ENCODE measurements at places on chromosomes 3 and 15.
A peak's percentile ranks its signal among the peaks of the same experiment; 100 is the strongest.

- peak; percentile 63 for DNase-seq
Observed at GRCh38 chr15:68256675-68257450, 20.7 kb upstream of the FEM1B start.

GRCh38 chr15:51971032-51971374 is 575 bp downstream of the LEO1 start:
- no peak for DNase-seq

DNA sequence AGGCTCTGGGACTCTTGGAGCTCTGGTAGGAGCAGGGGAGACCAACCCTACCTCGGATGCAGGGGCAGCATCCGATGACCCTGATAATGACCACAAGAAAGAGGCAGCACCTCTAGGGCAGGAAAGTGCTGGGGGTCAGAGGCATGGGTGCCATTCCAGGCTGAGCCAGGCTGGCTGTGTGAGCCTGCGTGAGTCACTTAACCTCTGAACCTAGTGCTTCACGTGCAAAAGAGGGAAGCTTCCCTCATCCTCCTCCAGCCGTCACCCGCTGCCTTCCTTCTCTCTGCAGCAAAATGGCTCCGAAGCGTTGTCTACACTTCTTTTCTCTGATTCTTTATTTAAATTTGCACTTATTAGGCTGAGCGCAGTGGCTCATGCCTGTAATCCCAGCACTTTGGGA is 35.5 kb downstream of the ZDHHC19 start:
- DNase-seq, result no peak

DNA sequence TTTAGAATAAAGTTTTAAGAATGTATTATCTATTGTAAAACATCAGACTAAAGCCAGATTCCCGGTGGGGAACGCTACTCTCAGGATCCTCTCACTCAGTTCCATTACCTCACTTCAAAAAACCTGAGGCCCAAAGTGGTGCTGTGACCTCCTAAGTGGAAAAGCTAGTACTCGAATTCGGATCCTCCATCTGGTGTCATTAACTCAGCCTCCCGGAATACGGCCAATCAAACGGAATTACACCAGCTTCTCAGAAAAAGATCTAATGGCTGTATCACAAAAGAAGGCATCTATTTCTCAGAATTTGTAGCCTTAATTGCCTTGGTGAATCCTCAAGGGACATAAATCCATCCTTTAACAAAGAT is 627 bp downstream of the ACAD11 start:
- no peak for DNase-seq

DNA sequence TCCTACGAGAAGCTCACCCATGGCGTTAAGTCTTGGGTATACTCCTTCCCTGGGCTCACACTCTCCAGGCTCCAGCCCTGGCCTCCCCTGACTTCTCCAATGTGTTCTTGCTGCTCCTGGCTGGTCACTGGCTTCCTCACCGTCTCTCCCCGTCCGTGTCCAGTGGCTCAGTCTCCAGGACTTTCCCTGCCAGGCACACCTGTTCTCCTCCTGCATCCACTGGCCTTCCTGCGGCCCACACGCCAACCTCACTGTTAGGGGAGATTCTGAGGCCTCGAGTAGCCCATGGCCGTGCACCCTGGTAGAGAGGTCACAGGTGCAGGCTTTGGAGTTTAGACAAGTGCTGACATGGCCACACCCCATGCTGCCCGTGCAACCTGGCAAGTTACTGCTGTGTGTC is 91.9 kb upstream of the SNRPA1 start:
- no peak for DNase-seq

- DNase-seq, result no peak
Observed at GRCh38 chr3:187291001-187291511, 481 bp downstream of the MASP1 start.

GRCh38 chr3:119294696-119295671 is 801 bp downstream of the ARHGAP31 start:
- no peak for DNase-seq
